ENCODE measurements at places on chromosomes 4 and X. TPM values are rescaled to one million over a fixed set of nuclear protein-coding genes. Genes with fewer than 3 reads are reported as not detected.

DNA sequence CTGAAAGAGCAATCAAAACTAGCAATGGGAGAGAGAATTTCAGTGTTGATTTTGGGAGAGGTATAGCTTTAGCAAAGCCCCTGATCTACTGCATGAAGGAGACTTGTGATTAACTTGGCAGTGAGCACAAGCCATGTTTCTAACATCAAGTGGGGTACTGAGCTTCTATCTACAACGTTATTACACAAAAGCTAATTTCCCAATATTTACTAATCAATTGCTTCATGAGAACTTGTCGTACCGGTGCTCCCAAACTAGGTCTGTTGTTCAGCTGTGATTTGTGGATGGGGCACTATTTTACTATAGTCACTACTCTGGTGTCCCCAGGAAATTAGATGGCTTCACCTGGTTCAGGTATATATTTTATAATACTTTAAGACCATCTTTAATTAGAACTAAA is 16.2 kb downstream of the ANK2 start:
- DNase-seq = no peak

DNA sequence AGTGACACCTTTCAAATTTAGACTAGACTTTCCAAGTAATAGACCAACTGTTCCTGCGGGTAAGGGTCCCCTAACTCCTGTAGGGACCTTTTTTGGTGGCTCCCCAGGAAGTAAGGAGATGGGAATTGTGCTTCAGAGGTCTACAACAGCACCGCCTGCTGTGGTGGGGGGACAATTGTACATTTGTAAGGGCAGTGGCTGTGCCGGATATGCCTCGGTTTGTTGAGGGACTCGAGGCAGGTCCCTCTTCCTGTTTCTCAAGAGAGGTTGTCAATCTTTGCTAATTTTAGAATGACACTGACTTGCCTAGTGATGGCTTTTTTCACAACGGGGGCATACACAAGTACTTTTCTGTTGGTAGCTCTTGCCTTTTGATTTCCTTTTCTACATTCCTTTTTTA is 15.5 kb upstream of the HSD17B11 start:
- no peak for DNase-seq

DNA sequence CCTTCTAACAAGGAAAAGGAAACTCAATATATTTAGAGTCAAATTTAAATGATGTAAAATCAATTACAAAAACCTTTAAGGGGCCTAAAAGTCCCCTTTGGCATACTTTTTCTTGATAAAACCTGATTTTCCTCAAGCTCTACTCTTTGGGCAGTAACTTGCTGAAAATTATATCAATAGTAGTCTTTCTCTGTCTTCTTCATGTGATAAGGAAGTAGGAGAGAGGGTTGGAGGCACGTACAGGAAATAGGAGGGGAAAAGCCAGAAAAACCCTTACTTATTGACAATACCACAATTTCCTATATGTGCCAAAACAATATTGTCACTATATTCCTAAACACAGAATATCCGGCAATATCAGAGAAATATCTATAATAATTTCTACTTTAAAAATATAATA is 9.6 kb downstream of the RHOH start:
- DNase-seq = no peak

DNA sequence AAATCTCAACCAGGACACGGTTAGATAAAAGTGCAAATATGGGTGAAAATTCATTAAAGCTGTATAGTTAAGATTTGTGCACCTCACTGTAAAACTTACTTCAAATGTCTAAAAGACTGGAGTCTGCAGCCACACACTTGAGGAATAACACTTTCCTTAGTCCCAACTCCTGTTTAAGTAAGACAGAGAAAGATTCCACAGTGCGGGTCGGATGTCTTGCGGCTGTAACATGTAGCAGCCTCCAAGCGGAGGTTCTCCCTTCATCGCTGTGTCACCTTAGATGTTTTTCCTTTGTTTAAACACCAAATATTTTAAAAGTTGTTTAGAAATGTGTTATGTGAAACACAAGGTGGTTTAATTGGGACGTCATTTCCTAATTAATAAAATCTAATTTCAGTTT is 905 bp upstream of the MAEA start:
- no peak for DNase-seq

DNA sequence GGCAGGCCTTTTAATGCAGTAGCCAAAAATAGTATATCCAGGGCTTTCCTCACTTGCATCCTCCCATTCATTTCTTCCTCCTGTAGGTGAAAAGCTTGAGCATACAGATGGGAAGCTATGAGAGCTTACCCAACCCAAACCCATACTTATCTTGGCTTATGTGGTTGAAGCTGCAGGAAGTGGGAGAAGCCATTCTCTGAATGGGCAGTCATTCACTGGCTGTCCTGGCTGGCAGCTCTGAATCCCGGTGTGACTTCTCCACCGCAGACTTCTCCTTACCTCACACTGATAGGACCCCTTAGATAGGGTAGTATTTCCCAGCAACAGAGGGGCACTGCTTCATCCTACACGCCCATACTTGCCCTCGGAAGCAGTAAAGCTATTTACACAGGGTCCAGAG is 125.4 kb downstream of the AMMECR1 start:
- DNase-seq = no peak

DNA sequence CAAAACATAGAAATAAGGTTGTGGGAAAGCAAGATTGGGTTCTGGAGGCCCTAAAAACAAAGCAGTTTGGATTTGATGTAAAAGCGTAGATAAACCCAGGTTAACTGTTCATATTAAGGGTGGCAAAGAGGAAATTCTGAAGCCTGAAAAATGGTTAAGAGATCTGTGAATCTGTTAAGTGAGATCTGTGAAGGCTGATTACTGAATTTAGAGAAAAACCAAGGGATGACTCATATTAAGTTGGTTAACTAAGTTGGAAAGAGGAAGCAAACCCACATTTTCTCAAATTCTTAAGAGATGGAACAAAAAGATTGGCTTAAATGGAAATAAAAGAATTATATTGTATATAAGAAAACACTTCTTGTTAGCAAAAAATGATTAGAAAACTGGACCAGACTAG is 22.8 kb downstream of the GPAT3 start:
- no peak for DNase-seq

DNA sequence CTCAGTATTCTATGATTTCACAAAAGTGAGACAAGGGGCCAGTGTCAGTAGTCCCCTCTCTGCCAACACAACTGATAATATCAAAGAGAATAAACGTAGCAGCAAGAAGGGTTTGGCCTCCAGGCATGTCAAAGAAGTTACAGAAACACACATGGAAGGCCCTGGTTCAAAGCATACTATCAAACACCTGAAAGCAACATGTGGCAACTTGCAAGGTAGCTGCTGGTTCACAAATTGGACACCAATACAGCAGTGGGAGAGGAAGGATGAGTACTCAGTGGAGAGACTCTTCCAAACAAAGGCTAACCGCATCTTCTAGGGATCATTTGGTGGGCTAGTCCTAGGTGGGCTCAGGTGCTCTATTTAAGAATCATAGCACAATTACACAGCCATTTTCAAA is 74.9 kb upstream of the MAOA start:
- no peak for DNase-seq

DNA sequence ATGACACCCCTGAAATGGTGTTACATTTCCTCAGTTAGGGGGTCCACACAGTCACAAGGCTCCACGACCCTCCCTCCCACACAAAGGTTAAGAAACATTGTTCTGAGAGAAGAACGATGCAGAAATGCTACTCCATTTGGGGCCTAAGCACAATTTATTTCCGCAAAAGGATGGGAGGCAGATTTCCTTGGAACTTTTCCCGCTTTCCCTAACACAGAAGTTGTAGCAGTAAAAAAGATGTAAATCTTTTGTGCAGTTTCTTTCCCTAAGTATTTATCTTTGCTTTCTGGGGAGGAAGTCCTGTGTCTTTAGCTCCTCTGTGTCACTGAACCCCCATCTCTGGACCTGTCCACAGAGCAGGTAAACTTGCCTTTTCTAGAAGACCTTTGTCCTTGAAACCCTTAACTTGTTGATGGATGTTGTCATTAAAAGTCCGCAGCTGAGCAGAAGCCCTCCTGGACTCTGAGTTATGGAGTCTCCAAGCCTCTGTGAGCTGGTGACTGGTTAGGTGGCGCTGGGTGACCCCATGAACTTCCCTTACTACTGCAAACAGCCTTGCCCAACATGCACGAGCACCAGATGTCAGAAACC is 67.2 kb upstream of the SHISA3 start:
- DNase-seq = no peak

GRCh38 chr4:11701966-11702725 is 273.5 kb upstream of the HS3ST1 start:
- DNase-seq = no peak

- DNase-seq = no peak
These were observed 88.9 kb upstream of the CLDN34 start for GRCh38 chrX:9878146-9878820.

- no peak for DNase-seq
These were observed 13.6 kb downstream of the SH3RF1 start for GRCh38 chr4:169256856-169257761.

GRCh38 chr4:74947798-74948197 is 14.9 kb downstream of the PARM1 start:
- no peak for DNase-seq

GRCh38 chr4:67632492-67632891 is 68.5 kb downstream of the UBA6 start:
- DNase-seq = no peak

DNA sequence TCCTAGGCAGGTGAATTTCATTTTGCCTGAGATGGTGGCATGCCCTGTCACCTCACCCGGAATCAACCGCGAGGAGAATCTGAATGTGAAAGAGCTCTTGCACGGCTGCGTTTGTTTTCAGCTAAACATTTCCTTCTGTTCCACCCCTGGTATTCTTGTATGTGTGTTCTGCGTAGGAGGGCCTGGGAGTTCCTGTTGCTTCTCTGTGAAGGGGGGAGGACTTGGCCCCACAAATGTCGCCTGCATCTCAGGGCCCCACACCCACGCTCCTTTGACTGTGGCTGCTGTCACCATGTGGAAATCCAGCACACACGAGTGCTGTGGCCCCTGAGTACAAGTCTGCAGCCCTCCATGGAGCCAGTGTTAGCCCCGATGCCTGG is 45.8 kb upstream of the CLCN4 start:
- DNase-seq = no peak

GRCh38 chr4:189988877-189989431 is 38.1 kb downstream of the FRG2 start:
- no peak for DNase-seq

- DNase-seq = no peak
These were observed 77.3 kb downstream of the SHROOM4 start for GRCh38 chrX:50736656-50737055.

HPRT1 gene
- total RNA-seq = 26.6 TPM

TMEM35A gene
- 9.1 TPM for total RNA-seq

F9 gene
- total RNA-seq = not detected

FAM47A gene
- total RNA-seq = not detected

RPGR gene
- 9.2 TPM for total RNA-seq

MGAT4D gene
- total RNA-seq = not detected

TNIP3 gene
- total RNA-seq = not detected

PRRG1 gene
- 8.0 TPM for total RNA-seq

CCSER1 gene
- 11.9 TPM for total RNA-seq

HPSE gene
- 0.32 TPM for total RNA-seq

CC2D2A gene
- total RNA-seq = 26.2 TPM

BEX5 gene
- total RNA-seq = 3.8 TPM

CXXC4 gene
- 18.9 TPM for total RNA-seq

VBP1 gene
- total RNA-seq = 76.9 TPM

GNRHR gene
- not detected for total RNA-seq

PRICKLE3 gene
- total RNA-seq = 4.2 TPM

GLRA3 gene
- total RNA-seq = not detected

Measured in neural crest cell (in vitro differentiated cells).